ENCODE measurements at places on chromosomes 11 and 22.

DNA sequence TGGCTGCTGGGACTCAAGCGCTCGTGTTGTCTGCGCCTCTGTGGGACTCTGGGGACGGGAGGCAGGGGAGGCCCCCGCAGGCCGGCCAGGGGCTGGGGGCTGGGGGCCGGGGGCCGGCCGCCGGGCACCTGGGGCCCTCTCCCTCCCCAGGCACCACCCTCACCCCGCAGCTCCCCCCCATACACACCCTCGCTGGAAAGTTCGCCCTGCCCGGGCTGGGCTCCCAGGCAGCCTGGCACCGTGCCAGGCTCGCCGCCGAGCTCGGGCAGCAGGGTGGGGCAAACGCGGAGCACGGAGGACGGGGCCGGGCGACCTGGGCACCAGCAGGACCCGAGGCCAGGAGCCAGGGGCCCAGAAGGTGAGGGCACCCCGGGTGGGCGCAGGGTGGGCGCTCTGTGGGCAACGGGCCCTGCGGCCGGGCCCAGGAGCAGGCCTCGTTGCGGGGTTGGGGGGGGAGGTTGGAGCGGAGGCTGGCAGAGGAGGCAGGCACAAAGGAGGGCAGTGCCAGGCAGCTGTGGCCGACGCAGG is 76.7 kb upstream of the WNT7B start:
- DNase-seq: no peak

DNA sequence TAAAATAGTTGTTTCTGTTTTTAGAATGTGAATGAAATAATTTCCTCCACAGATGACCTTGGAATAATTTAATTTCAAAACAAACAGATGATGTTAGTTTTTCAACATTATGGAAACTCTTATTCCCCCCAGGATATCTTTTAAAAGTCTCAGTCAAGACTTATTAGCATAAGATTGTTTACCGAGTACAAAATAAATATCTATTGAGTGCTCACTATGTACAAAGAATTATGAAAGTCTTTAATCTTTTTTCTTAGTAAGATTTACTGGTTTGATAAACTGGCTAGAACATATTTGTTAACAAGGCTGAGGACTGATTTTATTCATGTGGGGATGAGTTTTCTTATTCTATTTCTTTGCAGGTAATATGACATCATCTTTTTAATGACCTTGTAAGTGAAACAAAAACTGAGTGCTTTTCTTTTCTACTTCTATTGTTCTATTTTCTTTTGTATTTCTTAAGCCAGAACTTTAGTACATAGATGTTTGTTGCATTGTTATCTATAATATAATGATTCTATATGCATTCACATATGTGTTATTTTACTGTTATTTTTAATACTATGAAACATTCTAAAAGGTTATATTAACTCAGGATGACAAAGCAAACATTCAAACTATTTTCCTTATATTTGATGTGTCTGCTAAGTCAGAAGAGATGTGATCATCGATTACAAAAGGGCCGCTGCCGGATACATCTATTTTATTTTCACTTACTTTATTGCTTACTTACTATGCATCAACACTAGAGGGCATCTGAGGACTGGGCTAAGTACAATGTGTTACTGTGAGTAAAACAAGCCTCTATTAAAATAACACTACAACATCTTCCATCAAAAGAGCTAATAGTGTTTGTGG is 111.0 kb upstream of the ARHGAP42 start:
- DNase-seq: peak; percentile 51

GRCh38 chr22:33519071-33519973 is 401.0 kb downstream of the LARGE1 start:
- DNase-seq: no peak

DNA sequence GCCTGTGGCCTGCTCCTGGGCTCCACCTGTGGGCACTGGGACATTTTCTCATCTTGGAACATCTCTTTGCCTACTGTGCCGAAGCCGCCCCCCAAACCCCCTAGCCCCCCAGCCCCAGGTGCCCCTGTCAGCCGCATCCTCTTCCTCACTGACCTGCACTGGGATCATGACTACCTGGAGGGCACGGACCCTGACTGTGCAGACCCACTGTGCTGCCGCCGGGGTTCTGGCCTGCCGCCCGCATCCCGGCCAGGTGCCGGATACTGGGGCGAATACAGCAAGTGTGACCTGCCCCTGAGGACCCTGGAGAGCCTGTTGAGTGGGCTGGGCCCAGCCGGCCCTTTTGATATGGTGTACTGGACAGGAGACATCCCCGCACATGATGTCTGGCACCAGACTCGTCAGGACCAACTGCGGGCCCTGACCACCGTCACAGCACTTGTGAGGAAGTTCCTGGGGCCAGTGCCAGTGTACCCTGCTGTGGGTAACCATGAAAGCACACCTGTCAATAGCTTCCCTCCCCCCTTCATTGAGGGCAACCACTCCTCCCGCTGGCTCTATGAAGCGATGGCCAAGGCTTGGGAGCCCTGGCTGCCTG is 1.4 kb downstream of the SMPD1 start:
- no peak for DNase-seq

- no peak for DNase-seq
These were observed 9.8 kb upstream of the APOL6 start for GRCh38 chr22:35638410-35638809.

- DNase-seq: no peak
These were observed 18.9 kb upstream of the C11orf96 start for GRCh38 chr11:43923406-43924111.

DNA sequence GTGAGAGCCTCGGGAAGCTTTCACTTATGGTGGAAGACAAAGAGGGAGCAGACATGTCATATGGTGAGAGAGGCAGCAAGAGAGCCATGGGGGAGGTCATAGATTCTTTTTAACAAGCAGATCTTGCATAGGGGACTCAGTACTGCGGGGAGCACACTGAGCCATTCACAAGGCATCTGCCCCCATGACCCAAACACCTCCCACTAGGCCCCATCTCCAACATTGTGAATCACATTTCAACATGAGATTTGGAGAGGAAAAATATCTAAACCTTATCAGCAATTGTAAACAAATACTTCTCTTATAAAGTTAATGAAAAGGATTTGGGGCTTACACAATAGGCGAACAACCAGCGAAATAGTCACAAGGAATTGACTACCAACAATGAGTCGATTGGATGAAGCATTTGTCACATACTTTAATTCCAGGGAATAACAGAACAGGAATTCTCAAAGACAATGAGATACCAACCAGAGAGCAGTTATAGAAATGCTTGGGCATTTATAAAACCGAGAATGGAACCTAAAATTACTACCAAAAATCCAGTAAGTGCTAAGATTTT is 7.3 kb downstream of the DDI1 start:
- no peak for DNase-seq

DNA sequence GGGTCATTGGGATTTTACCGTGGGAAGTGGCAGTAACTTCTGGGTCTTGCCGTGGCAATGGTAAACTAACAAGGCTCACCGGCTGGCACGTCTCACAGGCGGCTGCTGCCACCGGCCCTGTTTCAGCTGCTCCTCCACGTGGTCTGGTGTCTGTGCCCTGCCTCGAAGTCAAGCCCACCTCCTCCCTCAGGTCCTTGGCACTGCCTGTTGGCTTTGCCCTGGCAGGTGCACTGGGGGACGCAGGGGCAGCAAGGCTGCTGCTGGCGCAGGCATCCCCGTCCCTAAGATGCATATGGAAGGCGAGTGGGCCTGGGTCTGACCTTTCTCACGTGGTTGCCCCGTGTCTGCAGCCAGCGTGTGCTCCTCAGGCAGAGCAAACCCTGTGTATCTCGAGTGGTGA is 783.6 kb downstream of the BRD1 start:
- DNase-seq: no peak

DNA sequence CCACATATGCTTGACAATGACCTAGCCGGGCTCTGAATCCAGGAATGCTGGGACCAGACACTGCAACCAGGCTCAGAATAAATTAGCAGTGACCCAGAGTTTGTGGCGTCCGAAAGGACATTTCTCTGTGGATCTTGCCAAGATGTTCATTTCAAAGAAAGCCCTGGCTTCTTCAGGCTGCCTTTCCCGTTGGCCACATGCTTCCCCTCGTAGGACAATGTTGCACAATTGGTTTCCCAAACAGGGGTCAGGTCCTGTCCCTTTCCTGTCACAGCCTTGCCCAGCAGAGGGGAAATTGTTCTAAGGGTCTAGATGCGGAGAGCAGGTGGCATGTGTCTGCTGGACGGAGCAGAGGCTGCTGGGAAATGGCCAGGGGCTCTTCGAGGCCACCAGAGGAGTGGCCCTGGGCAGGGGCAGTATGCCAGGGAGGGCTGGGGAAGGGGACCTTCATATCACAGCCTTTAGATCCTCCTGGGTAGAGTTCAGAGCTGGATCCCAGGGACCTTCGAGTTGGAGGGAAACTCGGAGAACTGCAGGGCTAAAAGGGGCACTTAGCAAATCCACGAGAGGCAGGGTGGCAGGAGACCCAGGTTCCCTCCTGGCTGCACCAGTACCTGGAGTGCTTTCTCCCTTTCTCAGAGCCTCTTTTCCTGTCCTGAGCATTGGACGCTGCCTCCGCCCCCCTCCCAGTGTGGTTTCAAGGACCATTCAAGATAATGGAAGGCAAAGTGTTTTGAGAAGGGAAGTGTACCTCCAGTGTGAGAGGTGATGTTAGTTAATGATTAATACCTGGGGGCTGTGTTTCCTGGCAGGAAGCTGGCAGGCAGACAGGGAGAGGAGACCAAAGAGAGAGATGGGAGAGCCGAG is 42.3 kb downstream of the C11orf96 start:
- no peak for DNase-seq

DNA sequence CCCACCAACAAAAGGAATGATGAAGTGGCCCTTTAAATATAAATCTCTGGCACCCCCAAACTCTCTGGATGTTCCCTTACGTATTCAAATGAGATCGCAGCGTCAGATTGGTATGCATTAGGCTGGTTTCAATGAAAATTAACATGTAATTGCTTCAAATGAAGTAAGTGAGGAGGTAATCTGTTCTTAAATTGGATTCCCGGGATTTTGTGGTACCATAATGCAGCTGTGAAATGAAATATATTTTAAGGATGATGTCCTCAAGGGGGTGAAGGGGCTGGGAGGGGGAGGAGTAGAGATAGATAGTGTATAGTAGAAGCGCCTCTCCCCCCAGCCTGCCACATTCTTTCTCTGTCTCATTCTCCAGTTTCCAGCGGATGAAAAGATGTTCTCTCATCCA is 748.2 kb downstream of the NTM start:
- no peak for DNase-seq

DNA sequence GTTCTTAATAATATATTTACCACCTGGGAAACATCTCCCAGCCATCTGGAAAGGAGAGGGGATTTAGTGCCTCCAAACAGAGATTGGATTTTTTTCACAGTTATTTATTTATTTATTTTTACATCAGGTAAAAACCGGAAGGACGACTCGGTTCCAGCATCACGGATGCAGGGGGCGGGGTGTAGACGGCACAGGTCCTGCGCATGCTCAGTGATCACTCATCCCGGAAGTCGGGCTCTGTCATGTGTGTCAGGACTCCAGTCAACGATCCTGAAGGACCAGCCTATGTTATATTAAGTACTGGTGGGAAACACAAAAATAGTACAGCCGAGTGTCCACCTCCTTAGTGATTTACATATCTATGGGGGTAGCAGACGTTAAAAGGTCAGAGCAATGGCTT is 467.6 kb downstream of the NTM start:
- no peak for DNase-seq

DNA sequence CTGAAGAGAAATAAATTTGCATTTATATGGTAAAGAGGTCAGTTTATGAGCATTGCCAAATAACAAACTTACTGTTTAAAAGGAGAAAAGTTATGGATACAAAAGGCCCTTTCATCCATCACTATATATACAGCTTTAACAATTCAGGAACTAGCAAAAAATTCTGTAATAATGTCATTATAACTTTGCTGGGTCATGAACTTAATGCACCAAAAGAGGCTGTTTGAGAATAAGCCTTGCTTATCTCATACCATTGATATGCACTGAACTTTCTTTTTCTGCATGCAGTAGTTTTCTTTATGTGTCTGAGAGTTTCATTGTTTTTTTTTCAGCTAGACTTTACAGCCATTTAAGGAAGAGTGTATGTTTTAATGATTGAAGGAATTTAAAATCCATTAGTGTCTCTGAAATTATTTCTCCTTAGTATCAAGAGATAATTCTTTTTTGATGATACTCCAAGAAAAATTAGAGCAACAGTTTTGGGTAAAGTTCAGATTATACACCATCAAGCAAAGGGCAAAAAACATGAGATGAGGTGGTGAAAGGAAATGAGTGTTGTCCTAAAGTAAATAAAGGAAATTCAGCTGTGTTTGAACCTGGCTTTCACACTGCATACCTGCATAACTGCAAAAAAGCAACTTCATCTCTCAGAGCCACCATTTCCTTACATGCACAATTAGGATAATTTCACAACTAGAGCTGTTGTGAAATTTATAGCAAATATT is 188.2 kb upstream of the ANO3 start:
- no peak for DNase-seq

GRCh38 chr22:29377979-29378378 is 10.4 kb downstream of the AP1B1 start:
- no peak for DNase-seq

DNA sequence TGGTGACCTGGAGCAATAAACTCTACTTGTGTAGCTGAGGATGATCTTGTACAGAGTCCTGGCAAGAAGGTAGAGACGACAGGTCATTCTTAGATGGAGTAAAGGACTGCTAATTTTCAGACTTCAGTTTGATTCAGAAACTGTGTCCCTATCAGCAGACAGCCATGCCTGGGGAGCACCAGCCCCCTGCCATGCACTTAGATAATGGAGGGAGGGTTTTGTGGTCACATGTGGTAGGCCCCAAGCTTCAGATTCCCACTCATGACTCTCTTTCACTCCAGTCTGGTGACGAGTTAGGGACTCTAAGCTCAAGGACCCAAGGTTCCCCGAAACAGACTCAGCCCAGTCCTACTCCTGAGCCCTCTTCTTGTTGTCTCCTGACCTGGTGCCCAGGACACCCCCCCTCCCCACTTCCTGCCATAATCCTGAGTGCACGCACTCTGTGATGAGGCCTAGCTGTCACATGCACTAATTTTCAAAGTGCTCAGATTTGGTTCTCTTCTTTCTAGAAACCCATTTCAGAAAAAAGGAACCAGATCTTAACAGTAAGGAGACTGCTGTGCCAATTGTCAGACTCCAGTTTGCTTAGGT is 10.2 kb upstream of the AMPD3 start:
- no peak for DNase-seq

GRCh38 chr11:72418834-72419560 is 15.3 kb downstream of the CLPB start:
- DNase-seq: no peak

DNA sequence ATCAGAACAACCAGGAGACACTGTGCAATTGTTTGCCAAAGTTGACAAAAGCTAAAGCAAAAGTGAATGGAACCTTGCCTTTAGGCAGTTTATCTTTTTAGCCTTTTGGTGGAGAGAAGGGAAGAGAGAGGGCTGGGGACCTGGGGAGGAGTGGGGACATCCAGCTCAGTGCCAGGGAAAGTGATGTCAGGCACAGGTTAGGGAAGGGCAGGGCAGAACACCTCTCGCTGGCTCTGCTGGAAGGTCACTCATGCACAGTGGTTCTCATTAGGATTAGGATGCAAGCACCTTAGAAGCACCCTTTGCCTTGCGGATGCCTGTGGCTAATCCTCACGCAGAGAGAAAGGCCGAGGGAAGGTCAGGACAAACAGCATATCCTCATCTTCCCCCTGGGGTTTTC is 14.3 kb upstream of the LINC01488 start:
- no peak for DNase-seq

- DNase-seq: no peak
These were observed 53.8 kb upstream of the LMO2 start for GRCh38 chr11:33945481-33946268.
